Stimulated activated CD8-positive, alpha-beta memory T cell treated with anti-CD3 and anti-CD28 coated beads, Interleukin-4, amount 100 ng/mL, for 48 hours (primary cell): ENCODE measurements at places on chromosomes 7 and 10.

- no peak for DNase-seq
Observed at GRCh38 chr10:29524720-29525119, 110.1 kb downstream of the SVIL start.

DNA sequence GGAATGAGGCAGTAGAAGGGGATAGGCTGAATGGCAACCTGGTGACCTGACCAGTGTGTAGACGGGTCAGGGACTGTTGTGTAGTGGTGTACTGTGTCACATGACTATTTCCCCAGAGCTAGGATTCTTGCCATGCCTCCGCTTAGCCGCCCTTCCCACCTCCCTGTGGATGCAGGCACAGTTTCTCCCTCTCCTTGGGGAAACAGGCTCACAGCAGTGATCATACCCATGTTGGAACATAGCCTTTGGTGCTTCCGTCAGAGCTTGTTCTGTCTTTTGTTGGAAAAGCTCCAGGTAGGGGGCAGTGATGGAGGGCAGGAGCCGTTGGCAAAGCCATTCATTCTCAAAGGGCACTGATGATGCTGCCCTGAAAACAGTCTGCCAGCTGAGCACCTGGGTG is 44.3 kb downstream of the OGDH start:
- DNase-seq = no peak

DNA sequence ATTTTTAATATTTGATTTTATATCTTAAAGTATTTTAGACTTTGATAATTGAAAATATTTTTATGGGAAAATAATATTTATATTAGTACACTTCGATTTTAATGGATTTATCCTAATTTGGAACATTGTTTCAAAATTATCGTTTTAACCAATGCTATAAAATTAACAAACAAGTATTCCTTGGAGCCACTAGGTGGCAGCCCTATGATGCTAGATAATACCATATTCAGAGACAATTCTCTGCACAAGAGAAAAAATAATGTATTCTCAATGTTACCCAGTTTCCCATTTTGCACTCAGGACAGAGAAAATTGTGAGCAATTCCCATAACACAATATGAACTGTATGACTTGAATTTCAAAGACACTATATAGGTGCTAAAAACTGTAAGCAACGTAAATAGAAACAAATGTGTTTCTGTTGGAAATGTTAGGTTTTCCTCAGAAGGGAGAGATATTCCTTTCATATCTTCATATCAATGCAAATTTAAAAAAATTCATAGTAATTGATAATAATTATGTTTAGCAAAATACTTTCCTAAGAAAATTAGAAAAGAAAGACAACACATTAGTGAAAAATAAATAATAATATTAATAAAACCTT is 237.8 kb downstream of the SEMA3E start:
- DNase-seq = no peak

GRCh38 chr10:71302874-71303568 is 16.0 kb upstream of the SLC29A3 start:
- no peak for DNase-seq

DNA sequence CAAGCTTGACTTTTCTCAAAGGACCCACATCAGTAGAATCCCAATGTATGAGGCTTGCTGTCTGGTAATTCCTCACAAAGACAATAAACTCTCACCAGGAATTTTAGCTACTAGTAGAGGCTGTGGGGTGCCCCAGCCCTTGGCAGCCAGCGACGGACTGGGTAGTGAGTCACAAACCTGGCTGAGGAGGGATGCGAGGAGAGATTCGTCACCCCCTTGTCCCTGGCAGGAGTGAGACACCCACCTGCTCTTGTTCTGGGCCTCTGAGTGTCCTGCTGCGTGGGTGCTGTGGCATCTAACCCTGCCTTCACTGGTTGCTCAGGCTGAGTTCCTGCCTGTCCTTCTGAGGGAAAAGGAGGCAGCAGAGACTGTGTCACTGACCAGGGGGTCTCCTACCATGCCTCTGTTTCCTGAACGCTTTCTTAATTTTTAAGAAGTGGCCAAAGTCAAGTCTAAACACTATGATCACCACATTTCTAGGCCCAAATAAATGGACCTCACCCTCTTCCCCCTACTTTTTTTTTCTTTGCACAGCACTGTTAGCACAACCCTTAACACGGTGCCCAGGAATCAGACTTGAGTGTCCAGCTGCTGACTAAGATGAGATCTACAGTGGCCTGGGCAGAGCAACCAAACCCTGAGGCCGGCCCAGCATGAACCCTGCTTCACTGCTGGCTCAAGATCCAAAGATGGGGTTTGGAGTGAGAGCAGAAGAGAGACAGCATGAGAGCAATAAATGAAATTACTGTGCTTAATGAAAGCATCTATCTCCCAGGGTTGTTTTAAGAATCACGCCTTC is 146.4 kb downstream of the ANLN start:
- no peak for DNase-seq

GRCh38 chr7:107049971-107050532 is 5.5 kb downstream of the PRKAR2B start:
- DNase-seq = no peak

DNA sequence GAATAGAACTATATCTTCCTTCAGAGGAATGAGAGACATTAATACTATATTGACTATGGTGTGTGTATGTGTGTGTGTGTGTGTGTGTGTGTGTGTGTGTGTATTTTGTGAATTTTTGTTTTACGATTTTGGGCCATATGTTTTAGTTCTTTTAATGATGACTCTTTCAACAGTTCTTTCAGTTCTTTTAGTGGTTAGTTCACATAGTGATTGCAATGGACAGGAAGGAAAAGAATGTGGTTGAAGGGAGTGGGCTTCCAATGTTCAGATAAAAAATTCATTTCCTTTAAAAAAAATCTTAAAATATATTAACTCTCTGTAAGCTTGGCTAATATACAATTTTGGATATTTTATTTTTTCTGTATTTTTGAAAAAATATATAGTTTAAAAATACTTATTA is 315.7 kb upstream of the DGKB start:
- no peak for DNase-seq

- no peak for DNase-seq
Observed at GRCh38 chr7:81484261-81484660, 285.6 kb downstream of the HGF start.

DNA sequence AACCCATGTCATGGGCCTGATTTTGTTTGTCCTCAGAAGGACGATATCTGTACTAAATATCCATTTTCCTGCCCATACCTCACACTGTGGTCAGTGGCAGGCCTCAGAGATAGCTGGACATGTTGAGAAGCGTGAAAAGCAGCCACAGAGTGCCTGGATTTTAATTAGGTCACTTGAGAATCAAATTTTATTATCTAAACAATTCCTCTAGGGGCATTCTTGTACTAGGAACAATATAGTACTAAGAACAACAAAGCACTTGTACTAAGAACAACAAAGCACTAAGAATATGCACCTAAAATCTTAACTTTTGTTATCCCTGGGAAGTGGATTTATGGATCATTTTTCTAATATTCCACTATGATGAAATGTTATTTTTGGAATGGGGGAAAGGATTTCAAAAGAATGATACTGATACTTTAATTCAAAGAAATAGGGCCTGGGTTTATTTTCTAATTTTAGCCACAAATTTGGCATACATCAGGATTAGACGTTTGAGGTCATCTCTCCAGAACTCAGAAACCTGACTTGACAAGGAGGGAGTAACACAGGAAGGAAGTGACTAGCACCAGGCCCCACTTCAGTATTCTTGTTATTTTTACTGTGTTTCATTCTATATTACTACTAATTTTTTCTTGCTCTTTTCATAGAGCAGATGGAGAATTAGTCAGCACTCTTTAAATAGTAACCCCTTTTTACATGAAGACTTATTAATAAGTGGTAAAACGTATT is 112.2 kb downstream of the EXOC4 start:
- no peak for DNase-seq

DNA sequence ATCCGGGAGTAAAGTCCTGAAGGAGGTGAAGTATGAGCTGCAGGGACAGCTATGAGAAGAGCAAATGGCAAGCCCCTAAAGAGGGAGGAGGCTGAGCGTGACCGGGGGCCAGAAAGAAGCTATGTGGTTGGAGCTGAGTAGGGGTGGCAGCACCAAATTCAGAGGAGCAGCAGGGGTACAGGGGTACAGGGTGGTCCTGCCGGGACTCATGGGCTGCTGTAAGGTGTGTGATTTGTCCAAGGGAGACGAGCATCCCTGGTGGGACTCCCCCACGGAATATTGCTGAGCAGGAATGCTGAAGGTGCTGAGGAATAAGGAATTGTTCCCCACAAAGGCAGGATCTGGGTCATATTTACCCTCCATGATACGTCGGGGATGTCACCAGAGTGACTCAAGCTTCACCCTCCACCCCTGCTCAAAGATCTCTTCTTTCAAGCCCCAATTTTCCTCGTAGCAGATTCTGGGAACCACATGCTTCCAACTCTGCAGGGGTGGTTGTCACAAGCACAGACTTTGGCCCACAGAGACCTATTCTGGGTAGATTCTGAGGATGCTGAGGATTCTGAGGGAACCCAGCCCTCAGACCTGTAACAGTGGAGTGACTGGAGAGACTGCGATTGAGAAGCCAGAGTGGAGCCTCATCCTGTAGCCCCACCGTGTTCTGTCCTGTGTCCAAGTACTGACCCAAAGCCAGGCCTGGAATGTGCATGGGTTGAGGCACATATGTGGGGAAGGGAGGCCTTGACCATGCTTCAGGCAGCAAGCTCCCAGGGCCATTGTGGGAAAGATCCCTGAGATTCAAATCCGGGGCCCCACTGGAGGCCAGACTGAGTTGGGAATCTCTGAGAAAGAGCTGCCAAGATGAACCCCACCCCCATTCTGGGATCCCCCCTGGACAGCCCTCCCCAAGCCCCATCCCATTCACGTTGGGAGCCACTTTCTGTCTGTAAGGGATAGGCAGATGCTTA is 4.2 kb downstream of the SFTPD start:
- no peak for DNase-seq

- no peak for DNase-seq
Observed at GRCh38 chr10:129958629-129959543, 5.2 kb downstream of the EBF3 start.

DNA sequence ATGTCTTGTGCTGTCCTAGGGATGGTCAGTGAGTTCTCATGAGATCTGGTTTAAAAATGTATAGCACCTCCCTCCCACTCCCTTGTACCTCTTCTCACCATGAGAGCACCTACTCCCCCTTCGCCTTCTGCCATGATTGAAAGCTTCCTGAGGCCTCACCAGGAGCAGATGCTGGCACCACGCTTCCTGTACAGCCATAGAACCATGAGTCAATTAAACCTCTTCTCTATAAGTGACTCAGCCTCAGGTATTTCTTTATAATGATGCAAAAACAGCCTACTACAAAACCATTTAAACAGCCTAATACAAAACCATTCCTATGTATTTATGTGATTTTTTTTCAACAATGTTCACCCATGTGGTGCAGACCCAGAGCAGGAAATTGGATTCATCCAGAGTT is 32.0 kb downstream of the KDM7A start:
- no peak for DNase-seq

- no peak for DNase-seq
Observed at GRCh38 chr10:60704471-60704870, 73.8 kb upstream of the CDK1 start.

DNA sequence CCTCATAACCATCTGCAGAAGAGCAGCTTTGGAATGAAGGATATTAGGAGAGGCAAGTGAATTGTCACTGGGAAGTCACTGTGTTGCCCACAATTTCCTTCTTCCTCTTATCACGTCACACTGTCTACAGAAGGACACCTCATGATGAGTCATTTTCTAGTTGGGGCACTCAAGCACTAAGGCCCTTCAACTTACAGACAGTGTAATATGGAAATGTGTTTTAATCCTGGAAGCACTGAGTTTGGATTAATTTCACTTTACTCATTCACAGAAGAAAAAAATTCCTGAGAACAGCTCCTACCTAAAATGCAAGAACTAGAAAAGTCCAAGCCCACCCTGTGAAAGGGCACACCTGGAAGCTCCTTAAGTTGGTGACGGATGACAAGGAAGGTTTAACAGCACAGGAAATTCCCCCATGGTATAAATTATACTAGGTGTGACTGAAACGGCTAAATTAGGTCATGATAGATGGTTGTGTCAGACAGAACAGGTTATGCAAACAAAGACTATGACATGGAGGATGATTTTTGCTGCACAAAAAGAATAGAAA is 56.6 kb downstream of the PARD3 start:
- DNase-seq = no peak

DNA sequence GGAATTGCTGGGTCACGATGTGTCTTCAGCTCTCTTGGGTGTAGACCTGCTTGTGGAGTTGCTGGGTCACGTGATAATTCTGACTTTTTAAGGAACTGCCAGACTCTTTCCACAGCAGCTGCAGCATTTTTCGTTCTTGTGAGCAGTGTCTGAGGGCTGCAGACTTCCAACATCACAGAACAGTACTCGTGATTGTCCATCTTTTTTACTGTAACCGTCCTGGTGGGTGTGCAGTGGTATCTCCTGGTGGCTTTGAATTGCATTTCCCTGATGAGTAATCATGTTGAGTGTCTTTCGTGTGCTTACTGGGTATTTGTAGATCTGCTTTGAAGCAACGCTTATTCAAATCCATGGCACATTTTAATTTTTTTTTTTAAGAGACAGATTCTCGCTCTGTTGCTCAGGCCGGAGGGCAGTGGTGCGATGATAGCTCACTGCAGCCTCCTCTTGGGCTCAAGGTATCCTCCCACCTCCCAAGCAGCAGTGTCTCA is 22.7 kb downstream of the INPP5A start:
- DNase-seq = no peak

DNA sequence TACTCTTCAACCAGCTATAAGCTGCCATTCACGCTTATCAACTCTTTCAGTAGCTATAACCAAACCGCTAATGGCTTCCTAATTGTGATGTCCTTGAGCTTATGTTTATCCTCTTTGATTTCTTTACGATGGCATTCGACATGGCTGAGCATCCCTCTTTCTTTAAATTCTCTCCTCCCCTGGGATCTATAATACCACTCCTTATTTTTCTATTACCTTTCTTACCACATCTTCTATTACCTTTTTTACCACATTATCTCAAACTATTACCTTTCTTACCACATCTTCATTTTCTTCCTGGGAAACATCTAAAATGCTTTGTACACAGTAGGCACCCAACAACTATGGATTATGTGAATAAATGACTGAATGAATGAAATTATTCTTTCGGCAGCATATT is 13.1 kb downstream of the ZCWPW1 start:
- no peak for DNase-seq

DNA sequence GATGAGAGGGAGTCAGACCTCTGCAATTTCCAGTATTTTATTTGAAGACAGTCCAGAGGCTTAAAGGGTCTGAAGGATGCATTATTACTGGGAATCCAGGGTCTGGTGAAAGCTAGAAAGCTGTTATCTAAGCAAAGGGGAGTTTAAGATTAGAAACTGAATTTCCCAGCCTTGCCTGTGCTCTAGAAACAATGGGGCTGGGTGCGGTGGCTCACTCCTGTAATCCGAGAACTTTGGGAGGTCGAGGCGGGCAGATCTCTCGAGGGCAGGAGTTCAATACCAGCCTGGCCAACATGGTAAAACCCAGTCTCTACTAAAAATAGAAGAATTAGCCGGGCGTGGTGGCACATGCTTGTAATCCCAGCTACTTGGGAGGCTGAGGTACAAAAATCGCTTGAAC is 71.5 kb upstream of the ANLN start:
- no peak for DNase-seq

- DNase-seq = no peak
Observed at GRCh38 chr10:110052916-110053315, 45.1 kb downstream of the ADD3 start.

- no peak for DNase-seq
Observed at GRCh38 chr10:20181434-20181833, 365.2 kb downstream of the PLXDC2 start.

GRCh38 chr7:123131556-123131955 is 68.2 kb downstream of the SLC13A1 start:
- no peak for DNase-seq

- no peak for DNase-seq
Observed at GRCh38 chr7:31094271-31094670, 42.2 kb downstream of the ADCYAP1R1 start.
